Foreskin keratinocyte (primary cell): ENCODE measurements at places on chromosomes 3 and 15. TPM values are rescaled to one million over a fixed set of nuclear protein-coding genes. Genes with fewer than 3 reads are reported as not detected.

GRCh38 chr15:99385005-99385669, 133.9 kb downstream of the LRRC28 start:
- no peak for DNase-seq

- DNase-seq, result no peak
Measured at GRCh38 chr3:184694133-184694665, 17.7 kb downstream of the MAGEF1 start.

DNA sequence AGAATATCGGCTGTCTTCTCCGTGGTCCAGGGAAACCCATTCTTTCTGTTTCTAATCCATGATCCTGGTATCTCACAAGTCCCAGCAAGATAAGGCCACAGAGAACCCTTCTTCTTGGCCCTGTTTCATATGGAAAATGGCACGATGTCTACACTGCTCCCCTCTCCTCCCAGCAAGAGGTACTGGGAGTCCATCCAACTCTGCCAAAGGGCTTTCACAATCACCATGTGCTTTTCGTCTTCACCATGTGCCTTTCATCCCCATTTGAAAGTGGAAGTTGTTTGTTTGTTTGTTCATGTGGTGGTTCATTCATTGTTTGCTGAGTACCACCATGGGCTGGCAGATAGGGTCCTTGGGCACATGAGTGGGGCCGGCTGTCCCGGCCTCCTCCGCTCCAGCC, 5.5 kb downstream of the ITIH3 start:
- no peak for DNase-seq

DNA sequence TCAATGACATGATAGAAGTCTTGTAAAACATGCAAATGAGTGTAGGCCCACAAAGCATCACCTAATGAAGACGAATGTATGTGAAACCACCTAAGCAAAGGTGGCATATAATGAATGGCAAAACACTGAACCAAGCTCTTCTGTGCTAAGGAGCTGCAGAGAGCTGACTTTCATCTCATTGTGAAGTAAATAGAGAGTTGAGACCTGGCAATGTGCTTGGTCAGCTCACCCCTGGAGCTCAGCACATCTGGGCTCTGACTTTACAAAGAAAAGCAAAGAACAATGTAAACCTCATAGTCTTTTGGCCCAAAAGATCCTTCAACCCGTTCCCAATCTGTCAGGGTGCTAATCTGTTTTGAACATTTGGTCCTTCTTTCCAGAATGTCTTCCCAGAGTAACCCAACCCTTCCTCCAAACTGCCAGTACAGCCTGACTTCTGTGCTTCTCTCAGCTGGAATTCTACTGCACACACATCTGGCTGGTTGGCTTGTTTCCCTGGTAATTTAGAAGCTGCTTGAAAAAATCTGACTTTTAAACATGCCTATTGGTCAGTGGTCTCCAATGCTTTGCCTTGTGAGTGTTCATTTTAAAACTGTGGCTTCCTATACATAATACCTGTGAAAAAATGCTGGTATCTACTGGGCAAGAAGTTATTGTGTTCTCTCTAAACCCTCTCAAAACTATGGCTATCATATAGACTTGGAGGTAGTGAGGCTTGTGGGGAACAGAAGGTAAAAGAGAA, 101.7 kb downstream of the CD200R1L start:
- no peak for DNase-seq

GRCh38 chr3:189188466-189188865, 16.7 kb downstream of the TPRG1 start:
- peak; percentile 18 for DNase-seq

GRCh38 chr15:53107855-53108254, 317.7 kb upstream of the ONECUT1 start:
- DNase-seq, result no peak

The KY gene
- total RNA-seq, result not detected in 2 replicates
